GM12891 (cell line): ENCODE measurements at places on chromosomes 5 and 9.

- DNase-seq: peak; percentile 47
These were observed 230 bp downstream of the SLC44A1 start for GRCh38 chr9:105244734-105245028.

DNA sequence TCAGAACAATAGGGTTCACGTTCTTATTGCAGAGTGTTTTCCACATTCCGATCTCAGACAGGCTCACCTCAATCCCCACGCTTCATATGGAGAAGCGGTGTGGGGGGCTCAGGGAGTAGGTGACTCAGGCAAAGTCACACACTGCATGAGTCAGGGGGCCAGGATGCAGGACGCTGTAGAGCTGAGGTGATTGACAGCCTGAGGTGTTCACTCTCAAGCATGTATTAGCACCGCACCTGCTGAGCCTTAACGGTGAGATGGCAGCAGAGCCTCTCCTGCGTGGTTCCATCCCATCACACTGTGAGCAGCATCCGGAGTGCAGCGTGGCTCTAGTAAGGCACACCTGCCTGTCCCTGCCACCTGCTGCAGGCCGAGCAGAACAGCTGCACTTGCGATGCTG is 194.0 kb downstream of the IRX2 start:
- DNase-seq: no peak

- DNase-seq: no peak
These were observed 129.9 kb downstream of the BAAT start for GRCh38 chr9:101254733-101255433.

GRCh38 chr9:100309992-100310391 is 42.8 kb downstream of the TEX10 start:
- DNase-seq: no peak

DNA sequence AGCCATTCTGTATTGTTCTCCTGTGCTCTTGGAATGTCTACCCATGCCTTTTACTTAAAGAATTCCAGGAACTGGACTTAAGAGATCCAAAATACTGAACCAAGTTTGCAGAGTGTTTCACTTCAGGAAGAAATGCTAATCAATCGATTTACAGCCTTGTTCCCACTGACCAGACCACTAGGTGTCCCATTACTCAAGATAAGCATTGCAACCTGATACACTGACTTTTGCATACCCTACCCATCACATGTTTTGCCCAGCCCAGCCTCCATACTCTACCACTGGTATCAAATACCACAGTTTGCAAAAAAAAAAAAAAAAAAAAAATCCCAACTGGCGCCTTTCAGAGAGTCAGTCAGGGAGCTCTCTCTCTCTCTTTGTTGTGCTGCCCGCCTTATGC is 550.8 kb downstream of the CDH9 start:
- DNase-seq: no peak

GRCh38 chr5:87099968-87100367 is 167.7 kb upstream of the RASA1 start:
- DNase-seq: no peak

DNA sequence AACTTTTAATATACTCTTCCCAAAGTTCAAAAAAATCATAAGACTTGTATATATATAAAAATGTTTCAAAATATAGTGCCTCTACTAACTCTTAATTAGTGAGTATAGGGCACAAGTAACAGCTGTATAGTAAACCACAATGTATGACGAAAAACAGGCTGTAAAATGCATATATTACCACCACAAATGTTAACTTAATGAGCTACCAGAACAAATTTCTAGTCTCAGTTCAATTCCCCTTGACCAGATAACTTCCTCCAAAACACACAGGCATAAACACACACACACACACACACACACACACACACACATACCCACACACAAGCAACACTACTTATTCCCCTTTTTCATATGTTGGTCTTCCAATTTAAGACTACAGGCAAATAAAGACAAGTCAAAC is 78.8 kb downstream of the FBXL17 start:
- DNase-seq: no peak

- DNase-seq: no peak
These were observed 95.8 kb upstream of the DAP start for GRCh38 chr5:10856683-10857337.

DNA sequence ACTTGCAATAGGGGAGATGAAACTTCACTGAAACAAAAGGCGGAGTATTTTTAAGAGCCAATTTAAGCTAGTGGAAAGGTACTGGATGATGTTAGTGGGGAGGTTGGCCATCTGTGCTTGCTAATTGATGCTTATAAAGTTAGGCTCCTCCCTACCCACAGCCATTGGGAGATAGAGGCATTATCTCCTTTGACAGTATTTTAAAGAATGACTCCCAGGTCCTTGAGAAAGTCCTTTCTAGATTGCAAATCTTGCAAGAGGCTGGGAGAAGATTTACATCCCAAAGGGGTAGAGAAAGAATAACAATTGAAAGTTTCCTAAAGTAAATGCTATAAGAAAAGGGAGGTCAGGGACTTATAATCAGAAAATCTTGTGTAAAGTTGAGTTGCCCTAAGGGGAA is 282.6 kb downstream of the BRINP1 start:
- no peak for DNase-seq

- DNase-seq: no peak
These were observed 26.1 kb downstream of the RNF145 start for GRCh38 chr5:159183247-159183646.

DNA sequence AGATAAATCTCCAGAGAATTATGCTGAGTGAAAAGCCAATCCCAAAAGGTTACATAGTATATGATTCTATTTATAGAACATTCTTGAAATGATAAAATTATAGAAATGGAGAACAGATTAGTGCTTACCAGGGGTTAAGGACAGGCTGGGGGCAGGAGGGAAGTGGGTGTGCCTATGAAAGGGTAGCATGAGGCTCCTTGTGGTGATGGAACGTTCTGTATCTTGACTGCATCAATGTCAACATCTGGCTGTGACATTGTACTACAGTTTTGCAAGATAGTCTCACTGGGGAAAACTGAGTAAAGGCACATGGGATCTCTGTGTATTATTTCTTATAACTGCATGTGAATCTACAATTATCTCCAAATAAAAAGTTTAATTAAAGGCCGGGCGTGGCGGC is 22.3 kb downstream of the ORM2 start:
- no peak for DNase-seq

DNA sequence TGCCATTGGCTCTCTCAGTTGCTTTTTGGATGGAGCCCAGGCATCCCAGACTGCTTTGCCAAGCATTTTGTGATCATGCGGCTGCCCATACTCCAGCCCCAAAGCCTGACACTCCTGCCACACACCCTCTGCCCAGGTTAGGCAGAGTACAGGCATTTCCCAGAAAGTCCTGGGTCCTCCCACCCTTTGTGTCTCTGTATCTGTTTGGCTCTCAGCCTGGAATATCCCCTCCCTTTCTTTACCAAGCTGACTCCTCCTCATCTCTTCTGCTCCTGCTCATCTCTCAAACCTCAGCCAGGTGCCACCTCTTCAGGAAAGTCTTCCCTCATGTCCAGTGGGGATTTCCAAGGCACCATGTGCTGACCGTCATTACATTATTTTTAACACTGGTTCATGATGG is 14.3 kb upstream of the SH3RF2 start:
- no peak for DNase-seq

- DNase-seq: no peak
These were observed 70.0 kb downstream of the ZNF354C start for GRCh38 chr5:179130101-179130681.

GRCh38 chr9:10443868-10444204 is 169.0 kb downstream of the PTPRD start:
- DNase-seq: no peak

DNA sequence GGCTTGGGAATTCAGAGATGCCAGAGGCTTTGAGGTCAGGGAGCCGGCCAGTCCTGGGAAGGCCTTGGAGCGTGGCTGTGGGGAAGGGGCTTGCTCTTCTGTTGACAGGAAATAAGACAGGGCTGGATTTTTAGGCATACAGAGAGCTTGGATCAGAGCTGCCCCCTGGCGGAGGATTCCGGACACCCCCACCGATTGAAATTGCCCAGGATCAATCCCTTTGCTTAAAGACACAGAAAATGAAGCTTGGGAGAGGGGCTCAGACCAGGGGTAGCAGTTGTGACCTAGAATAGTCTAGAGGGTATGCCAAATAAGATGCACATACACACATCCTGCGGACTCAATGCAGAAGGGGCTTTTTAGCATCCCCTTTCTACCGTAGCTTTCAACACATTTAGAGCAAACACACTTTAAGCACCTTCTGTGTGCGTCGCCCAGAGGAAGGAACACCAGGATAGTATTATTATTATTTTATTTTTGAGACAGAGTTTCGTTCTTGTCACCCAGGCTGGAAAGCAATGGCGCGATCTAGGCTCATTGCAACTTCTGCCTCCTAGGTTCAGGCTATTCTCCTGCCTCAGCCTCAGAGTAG is 1.7 kb upstream of the NTMT1 start:
- no peak for DNase-seq

- DNase-seq: no peak
These were observed 678.1 kb upstream of the ZNF608 start for GRCh38 chr5:125424402-125425141.

- no peak for DNase-seq
These were observed 278.8 kb downstream of the ENC1 start for GRCh38 chr5:74361406-74362358.

GRCh38 chr9:136093995-136094881 is 851 bp downstream of the NACC2 start:
- no peak for DNase-seq

- DNase-seq: no peak
These were observed 49.7 kb upstream of the FST start for GRCh38 chr5:53430618-53431252.
